Suppressor macrophage treated with lipopolysaccharide for 1 hour (primary cell): ENCODE measurements at places on chromosomes 12 and 14.
A peak's percentile ranks its signal among the peaks of the same experiment; 100 is the strongest.

DNA sequence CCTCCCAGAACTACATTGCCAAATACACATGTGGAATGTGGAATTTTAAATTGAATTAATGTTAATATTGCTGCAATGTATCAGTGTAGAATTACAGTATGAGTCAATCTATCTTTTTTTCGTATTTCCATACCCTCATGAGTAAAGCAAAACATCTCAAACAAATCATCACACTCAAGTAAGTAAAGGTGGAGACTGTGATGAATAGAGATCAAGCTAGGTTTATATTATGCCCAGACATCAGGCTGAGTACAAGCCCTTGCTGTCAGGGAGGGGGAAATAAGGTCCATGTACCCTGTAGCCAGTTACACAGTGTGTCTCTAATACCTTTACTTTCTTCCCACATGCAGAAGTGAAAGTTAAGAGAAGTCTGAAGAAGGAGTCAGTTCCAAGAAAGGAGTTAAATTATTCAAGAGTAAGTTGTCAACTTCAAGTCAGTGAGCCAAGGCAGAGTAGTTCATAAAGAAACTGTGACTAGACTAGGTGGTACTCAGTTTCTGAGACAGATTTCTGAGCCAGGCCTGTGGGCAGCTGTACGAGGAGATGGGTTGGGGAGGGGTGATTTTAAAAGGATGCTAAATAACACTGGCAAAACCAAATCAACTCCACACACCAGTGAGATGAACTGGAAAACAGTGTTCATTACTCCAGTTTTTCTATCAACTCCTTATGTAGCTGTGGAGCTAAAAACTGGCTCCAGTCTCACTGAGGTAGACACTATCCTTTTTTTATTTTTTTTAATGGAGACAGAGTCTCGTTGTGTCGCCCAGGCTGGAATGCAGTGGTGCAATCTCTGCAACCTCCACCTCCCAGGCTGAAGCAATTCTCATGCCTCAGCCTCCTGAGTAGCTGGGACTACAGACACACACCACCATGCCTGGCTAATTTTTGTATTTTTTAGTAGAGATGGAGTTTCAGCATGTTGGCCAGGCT, 23.8 kb upstream of the STK38L start:
- DNase-seq: no peak

DNA sequence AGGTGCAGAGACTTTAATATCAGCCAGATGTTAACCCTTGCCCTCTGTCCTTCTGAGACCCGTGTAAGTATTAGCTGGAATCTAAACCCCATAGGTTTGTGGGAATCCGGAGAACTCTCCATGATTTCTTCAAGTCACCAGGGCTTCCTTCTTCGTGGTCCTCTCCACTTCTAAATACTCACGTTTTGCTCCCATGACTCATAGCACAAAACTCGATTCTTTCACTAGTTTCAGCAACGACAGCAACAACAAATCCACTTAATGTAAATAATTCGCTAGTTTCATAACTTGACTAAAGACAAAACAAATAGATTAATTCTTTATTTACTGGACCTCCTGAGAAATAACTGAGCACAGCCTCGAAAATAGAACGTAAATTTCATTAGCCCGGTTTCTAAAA, 4.4 kb upstream of the CLEC2A start:
- peak; percentile 41 for DNase-seq

GRCh38 chr12:94690198-94690771, 39.9 kb upstream of the TMCC3 start:
- peak; percentile 38 for DNase-seq

- DNase-seq: no peak
Observed at GRCh38 chr14:84250893-84251292, 1279.1 kb upstream of the FLRT2 start.

- no peak for DNase-seq
Observed at GRCh38 chr14:73744874-73745529, 30.8 kb upstream of the PNMA1 start.

DNA sequence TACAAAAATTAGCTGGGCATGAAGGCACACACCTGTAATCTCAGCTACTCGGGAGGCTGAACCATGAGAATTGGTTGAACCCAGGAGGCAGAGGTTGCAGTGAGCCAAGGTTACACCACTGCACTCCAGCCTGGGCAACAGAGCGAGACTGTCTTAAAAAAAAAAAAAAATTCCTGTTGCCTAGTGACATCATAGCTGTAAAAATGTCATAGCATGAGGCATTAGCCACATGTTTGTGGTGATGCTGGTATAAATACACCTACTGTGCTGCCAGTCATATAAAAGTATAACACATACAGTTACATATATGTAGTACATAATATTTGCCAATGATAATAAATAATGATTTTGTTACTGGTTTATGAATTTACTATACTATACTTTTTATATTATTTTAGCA, 22.2 kb downstream of the SLC41A2 start:
- no peak for DNase-seq

GRCh38 chr12:64097366-64098105, 124.6 kb downstream of the KICS2 start:
- DNase-seq: no peak

GRCh38 chr12:68745376-68745903, 536 bp upstream of the SLC35E3 start:
- DNase-seq: no peak

GRCh38 chr14:104897330-104898194, 27.1 kb upstream of the PLD4 start:
- no peak for DNase-seq

GRCh38 chr12:27190761-27191160, 53.3 kb upstream of the STK38L start:
- DNase-seq: no peak

DNA sequence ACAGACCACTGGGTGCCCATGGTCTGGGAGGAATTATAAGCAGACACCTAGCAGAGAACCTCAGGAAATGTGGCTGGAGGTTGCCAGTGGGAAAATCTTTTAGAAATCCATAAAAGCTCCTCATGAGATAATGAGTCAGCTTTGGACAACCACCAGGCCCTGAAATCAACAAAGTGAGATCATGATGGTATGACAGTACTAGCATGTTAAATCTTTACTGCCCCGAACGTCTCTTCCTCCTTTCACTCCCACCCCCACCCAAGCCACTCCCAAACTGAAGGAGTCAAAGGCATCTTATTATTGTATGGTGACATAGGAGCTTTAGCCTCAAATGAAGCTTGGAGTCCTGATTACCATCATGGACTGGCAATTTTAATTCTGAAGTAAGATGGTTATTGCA, 240.0 kb downstream of the DIO2 start:
- DNase-seq: no peak

DNA sequence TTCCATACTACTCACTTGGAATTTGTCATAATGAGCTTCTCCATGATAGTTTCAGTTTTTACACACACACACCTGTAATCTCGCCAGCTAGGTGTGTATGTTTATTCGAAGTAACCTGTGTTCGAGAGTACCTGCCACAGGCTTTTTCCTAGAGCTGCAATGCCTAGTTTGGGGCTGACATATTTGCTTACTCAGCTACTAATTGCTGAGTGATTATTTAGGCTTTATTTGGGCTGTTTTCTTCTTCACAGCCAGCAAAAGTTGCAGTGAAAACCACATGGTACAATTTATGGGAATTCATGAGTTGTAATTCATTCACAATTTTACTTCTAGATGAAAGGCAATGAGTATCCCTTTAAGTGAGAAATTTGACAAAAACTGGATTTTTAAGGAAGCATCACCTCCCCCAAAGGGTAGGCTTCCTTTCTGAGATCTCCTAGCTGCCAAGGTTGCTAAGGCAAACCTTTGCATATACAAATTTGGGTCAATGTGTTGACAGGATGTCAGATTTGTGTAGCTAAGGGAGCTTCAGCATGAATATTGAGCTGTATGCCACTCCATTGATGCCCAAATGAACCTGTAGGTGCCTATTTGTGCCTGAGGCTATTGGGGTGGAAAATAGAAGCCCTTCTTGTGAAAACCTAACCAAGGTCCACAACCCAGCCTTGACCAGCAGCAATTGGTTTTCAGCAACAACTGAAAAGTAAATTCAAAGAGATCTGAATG, 108.7 kb upstream of the OTX2 start:
- DNase-seq: no peak

GRCh38 chr12:12726555-12727093, 9.5 kb downstream of the CDKN1B start:
- DNase-seq: peak; percentile 48

DNA sequence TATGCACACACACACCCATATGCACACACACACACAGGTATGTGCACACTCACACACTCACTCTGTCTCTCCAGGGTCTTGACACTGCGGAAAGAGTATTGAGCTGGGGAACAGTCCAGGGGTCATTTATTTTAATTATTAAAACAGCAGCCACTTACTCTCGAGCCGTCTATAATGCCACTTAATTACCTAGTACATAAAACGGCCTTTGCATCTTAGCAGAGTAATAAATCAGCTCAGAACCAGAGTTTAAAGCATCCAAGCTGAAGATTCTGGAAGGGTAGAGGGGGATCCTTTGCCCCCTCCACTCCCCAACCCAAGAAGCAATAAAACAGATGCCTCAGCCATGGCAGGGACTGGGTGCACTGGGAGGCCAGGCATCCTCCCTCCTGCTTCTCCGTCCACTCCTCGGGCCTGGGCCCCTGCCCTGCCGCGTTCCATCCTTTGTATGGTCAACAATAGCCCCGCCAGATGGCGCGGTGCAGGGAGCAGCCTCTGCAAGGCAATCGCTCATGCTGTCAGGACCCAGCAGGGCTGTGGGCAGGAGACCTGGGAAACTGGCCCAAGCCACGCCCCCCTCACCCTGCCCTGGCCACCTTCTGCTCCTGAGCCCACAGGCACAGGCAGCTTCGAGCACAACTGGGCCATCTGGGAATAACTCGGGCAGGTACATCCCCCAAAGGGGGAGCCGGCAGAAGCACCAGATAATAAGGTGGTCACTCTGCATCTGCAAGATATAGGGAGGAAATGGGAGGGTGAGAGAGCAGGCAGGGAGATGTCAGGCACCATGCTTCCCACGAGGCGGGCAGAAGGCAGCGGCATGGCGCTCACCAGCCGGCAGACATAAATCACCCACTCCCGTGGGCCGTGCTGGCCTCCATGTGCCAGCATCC, 40.9 kb downstream of the CCDC85C start:
- DNase-seq: no peak

DNA sequence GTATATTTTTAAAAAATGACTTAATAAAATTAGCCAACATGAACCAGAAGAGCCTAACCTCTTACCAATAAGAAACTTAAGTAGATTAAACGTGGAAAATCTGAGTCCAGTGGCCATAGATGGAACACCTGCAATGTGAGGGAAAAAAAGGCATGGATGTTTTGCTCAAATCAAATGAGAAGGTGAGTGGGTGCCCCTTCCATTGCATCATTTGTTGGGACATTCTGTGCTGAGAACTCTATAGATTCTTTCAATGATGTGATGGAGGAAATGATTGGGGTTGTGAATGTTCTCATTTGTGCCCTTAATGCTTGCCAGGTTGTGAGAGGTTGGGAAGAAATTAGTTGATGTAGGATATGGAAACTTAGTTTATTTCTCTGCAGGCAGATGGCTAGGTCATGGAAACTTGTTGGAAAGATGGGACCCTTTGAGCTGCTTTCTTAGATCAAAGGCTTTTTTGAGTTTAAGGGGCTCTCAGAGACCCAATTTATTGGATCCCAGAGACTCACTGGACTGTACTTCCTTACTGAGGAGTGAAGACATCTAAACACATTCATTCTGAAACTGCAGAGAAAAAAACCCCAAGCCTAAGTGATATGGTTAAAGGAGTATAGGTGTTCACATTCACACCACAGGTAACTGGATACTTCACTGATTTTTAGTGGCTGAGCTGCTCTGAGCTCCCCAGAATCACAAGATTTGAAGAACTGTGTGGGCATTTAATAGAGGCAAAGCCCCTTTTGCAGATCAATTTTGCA, 95.9 kb downstream of the DACT1 start:
- DNase-seq: no peak

GRCh38 chr12:25327321-25327720, 76.6 kb upstream of the KRAS start:
- no peak for DNase-seq

GRCh38 chr14:35991356-35991755, 165.2 kb downstream of the BRMS1L start:
- no peak for DNase-seq

GRCh38 chr12:115584156-115584555, 693.3 kb downstream of the MED13L start:
- DNase-seq: no peak

- no peak for DNase-seq
Observed at GRCh38 chr12:6839482-6840201, 1.1 kb upstream of the GNB3 start.

DNA sequence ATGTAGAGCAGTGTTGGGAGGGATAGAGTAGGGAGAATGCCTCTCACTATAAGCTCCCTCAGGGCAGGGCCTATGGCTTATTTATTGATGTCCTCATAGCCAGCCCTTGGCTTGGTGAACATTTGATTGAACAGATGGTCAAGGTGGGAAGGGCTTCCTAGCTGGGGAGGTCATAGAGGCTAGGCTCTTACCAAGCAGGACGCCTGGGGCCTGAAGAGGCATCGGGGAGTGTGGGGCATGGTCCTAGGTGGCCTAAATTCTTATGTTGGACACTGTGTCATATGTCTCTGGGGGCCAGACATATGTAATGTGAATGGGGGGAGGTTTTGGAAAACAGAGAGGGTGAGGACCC, 17.9 kb upstream of the KRT86 start:
- no peak for DNase-seq

DNA sequence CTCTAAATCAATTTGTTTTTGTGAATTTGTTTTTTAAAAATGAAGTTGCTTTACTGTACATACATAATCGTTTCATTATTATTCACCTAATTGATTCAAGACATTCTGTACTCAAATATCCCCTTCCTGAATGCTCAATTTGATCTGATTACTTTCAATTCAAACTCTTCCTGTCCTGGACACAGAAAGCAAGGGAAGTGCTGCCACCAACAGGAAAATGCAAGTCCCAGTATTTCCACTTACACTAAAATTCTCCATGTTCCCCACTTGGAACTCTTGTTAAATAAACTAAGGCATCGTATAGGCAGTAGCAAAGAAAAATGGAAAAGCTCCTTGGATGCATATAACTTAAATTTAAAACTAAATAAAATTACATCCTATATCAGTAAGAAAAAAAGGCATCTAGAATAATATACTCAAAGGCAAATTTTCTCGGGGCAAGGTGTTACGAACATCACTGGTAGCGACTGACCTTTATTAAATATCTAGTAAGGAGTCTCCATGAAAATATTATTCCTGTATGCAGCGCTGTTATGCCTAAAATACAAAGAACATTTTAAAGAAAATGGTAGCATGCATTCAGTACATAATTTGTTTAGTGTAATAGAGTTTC, 72.0 kb upstream of the DBX2 start:
- peak; percentile 22 for DNase-seq

DNA sequence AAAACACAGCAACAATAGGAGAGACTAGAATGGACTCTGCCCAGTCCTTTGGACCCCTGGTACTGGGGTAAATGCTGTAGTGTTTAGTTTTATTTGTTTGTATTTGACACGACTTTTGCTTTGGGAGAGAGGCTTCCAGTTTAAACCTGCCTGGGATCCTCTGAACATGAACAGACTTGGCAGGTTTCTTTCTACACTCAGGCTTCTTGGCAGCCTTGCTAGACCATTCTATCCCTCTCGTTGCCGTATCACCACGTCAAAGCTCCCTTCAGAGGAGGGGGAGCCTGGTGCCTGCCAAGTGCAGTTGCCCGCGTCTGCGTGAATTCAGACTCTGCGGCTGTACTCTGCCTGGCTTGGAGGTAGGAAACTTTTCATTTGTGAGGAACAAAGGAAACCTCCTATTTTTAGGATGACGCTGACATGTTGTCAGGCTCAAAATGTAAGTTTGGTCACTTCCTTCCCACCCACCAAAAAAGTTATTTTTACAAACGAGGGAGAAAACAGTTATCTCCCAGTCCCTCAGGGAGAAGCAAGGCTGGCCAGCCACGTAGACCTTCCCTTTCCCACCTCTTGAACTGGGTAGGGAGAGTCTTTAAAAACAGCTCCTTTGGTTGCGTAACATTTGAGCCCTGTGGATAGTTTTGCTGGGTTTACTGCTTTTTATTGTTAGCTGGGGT, 25.9 kb downstream of the CD9 start:
- DNase-seq: peak; percentile 68
